ENCODE measurements at places on chromosomes 1 and 21. TPM values are rescaled to one million over a fixed set of nuclear protein-coding genes. Genes with fewer than 3 reads are reported as not detected.

CCDC24 gene
- 1.5 TPM for total RNA-seq

LCE1F gene
- not detected for total RNA-seq

ACTA1 gene
- not detected for total RNA-seq

CYYR1 gene
- total RNA-seq: not detected

ANP32E gene
- total RNA-seq: 45.4 TPM

KRTAP10-10 gene
- total RNA-seq: not detected

SLAMF6 gene
- total RNA-seq: 24.8 TPM

PDC gene
- total RNA-seq: not detected

RNF220 gene
- 84.8 TPM for total RNA-seq

DMRTA2 gene
- total RNA-seq: not detected

COG2 gene
- total RNA-seq: 22.7 TPM

CD58 gene
- total RNA-seq: 22.1 TPM

NR5A2 gene
- total RNA-seq: not detected

OR2L2 gene
- total RNA-seq: 0.22 TPM

PRCC gene
- total RNA-seq: 82.4 TPM

UBL4B gene
- not detected for total RNA-seq

ST6GALNAC3 gene
- total RNA-seq: 0.87 TPM

DDX20 gene
- 24.7 TPM for total RNA-seq

TFAP2E gene
- 4.5 TPM for total RNA-seq

BEND5 gene
- total RNA-seq: 0.92 TPM

RIIAD1 gene
- not detected for total RNA-seq

GJA8 gene
- not detected for total RNA-seq

REG4 gene
- total RNA-seq: not detected

GIPC2 gene
- total RNA-seq: not detected

ITGB2 gene
- total RNA-seq: 248 TPM

SFN gene
- 1.3 TPM for total RNA-seq

LCE2A gene
- not detected for total RNA-seq

ADCY10 gene
- 1.4 TPM for total RNA-seq

AKR1A1 gene
- 57.0 TPM for total RNA-seq

GJA4 gene
- total RNA-seq: 0.55 TPM

HES4 gene
- 9.6 TPM for total RNA-seq

LYPLAL1 gene
- total RNA-seq: 7.9 TPM

SPRR2D gene
- not detected for total RNA-seq

SLC5A9 gene
- total RNA-seq: not detected

KRTAP19-4 gene
- not detected for total RNA-seq

BRDT gene
- 0.68 TPM for total RNA-seq

RRP15 gene
- total RNA-seq: 21.9 TPM

SERINC2 gene
- not detected for total RNA-seq

CD160 gene
- total RNA-seq: 0.20 TPM

HHAT gene
- 9.2 TPM for total RNA-seq

TMEM59 gene
- 160 TPM for total RNA-seq

NBPF20 gene
- total RNA-seq: 4.4 TPM

UTS2 gene
- total RNA-seq: 2.2 TPM

KCNH1 gene
- total RNA-seq: not detected

KIRREL1 gene
- total RNA-seq: not detected

CNKSR1 gene
- total RNA-seq: 3.8 TPM

FAM72B gene
- 0.35 TPM for total RNA-seq

SH3BGR gene
- 0.57 TPM for total RNA-seq

NUP210L gene
- 0.07 TPM for total RNA-seq

TNFSF18 gene
- total RNA-seq: not detected

HNRNPCL1 gene
- not detected for total RNA-seq

SZT2 gene
- 87.0 TPM for total RNA-seq

COL24A1 gene
- 0.94 TPM for total RNA-seq

LCE3E gene
- total RNA-seq: not detected

Data from T-helper 17 cell (primary cell).